GM12878 (cell line): ENCODE measurements at places on chromosomes 2 and 18.

- no peak for DNase-seq
Observed at GRCh38 chr2:42297322-42297936, 63.6 kb downstream of the COX7A2L start.

DNA sequence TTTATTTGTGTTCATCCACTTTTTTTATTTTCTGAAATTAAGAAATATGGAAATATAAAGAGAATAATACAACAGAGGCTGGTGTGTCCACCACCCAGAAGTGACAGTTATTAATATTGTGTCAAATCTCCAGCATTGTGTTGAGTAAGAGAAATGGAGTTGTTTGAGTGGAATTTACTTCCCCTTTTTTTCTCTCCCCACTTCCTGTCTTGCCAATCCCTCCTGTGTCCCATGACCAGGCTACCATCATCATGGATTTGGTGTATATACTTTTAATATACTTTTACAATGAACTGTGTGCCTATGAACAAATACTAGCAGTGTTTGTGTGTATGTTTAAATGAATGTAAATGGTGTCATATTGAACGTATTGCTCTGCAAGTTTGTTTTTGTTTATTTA, 276.9 kb upstream of the SKOR2 start:
- DNase-seq = no peak

- no peak for DNase-seq
Observed at GRCh38 chr2:71348302-71348701, 16.7 kb downstream of the ZNF638 start.

DNA sequence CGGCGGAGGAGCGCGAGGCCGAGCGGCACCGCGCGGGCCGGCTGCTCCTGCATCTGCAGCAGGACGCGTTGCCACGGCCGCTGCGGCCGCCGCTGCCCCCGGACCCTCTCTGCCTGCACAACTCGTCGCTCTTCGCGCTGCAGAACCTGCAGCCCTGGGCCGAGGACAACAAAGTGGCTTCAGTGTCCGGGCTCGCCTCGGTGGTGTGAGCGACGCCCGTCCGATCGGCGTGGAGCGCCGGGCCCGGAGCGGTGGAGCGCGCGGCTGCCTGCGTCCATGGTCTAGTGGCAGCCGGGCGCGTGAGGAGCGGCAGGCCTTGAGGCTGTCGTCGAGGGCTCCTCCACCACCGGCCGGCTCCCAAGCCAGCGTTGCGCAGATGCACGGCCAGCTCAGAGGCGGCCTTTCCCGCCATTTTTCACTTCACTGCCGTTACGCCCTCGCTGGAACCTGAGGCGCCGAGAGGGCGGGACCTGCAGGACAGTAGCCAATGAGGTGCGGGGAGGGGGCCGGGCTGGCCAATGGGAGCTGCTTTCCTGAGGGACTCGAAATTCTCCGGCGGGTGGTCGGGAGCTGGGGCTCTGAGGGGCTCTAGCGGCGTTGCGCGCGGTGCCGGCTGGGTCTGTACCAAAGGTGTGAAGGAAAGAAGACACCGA, 1.9 kb downstream of the TLX2 start:
- DNase-seq = no peak

DNA sequence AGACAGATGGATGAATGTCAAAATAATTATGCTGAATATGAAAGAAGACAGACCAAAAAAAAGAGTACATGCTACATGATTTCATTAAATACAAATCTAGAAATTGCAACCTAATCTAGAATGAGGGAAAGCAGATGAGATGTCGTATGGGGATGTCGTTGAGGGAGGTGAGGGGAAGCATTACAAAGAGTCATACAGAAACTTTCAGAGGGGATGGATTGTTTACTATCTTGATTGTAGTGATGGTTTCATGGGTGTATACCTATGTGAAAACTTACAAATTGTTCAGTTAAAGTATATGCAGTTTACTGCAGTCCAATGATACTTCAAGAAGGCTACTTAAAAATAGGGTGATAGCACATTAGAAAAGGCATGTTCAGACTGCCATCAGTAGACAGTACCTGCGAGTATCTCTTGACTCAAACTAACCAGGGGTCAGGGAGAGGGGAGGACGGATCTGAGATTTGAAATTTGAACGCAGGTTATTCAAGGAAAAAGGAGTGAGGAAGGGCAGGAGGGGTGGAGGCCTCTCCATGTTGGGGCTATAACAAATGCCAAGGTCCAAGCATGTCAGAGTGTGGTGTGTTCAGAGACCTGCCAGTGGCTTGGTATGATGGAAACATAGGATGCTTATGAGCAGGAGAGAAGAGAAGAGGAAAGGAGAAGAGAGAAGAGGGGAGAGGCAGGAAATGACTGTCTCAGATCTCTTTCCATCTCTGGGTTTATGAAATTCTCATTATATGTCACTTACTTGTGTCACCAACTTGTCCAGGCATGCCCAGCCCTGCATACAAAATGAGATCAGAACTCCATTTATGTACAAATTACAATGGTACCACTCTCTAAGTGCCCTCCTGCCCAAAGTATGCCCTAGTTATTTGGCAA, 257.3 kb upstream of the CXCR4 start:
- DNase-seq = no peak

- no peak for DNase-seq
Observed at GRCh38 chr2:65485839-65486238, 53.4 kb upstream of the SPRED2 start.

DNA sequence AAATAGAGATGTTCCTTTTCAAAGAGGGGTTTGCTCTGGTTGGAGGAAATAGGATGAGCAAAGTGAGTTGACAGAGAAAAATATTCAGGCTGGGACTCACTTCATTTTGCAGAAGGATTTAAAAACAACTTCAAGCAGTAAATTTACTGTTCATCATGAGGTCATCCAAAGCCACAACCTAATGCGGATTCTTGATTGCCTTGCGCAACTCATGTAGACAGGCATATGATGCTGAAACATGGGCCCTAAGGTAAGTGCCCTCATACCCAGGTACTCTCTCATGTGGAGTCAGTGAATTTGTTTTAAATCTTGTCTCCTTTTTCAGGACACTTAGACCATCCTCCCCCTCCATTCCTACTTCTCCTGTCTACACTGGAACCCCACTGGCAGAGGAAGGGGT, 51.9 kb upstream of the LYPD1 start:
- no peak for DNase-seq

- DNase-seq = no peak
Observed at GRCh38 chr2:237652181-237652580, 24.8 kb downstream of the LRRFIP1 start.

GRCh38 chr2:63424329-63425078, 163.8 kb downstream of the WDPCP start:
- DNase-seq = no peak

DNA sequence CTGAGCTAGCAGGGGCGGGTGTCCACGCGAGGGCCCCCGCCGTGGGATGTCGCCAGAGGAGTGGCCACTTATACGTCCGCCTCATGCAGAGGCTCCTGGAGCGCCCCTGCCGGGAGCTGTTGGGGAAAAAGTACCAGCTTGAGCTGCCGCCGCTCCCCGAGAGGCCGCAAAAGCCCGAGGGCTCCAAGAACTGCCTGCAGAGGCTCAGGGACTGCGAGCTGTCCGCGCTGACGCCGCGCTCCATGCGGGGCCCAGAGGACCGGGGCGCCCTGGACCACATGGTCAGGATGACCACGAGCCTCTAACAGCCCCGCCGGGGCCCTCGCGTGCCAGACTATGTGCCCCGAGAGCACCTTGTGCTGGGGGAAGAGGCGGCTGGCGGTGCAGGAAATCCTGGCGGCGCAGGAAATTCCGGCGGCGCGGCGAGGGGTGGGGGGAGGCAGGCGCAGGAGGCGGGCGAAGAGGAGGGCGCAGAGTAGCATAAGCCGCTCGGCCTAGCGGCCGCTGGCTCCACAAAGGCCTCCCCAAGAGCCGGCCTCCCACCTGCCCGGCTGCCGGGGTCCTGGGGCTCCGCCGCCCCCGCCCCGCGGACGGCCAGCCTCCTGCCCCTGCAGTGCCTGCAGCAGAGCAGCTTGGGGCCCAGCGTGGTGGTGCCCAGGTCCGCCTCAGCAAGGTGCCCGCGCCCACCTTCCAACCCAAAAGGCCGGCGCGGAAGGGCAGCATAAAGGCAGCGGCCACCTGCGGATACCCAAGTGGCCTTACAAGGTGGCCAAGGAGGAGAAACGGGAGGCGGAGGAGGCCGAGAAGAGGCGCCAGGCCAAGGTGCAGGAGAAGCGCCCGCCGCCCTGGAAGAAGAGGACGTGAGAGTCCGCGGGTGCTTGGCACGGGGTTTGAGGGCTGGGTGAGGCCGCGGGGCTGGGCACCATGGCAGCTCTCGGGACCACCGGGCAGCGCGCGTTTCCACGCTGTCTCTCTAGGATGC, 42.1 kb upstream of the TRIM43B start:
- peak; percentile 20 for DNase-seq

GRCh38 chr2:33784488-33784887, 185.4 kb upstream of the FAM98A start:
- DNase-seq = no peak

DNA sequence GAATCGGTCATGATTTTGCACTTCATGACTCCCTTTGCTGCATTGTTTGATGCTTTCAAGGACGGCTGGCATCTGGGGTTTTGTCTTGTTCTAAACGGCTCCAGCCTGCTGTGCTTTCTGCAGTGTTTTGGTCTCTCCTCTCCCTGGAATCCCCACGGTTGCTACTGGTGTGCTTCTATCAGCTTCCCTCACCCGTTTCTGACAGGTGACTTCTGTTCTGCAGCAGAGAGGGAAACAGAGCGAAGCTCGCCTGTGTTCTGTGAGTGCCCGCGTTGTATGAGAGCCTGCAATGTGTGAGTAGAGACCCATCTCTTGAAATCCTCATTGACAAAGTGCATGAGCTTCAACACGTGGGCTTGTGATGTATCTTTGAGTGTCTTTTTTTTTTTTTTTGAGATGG, 102.8 kb downstream of the DCDC2C start:
- no peak for DNase-seq

- DNase-seq = no peak
Observed at GRCh38 chr2:63876311-63876710, 34.6 kb downstream of the UGP2 start.

- DNase-seq = no peak
Observed at GRCh38 chr2:146826388-146826787, 1018.4 kb upstream of the ACVR2A start.

GRCh38 chr18:44198612-44199284, 481.9 kb upstream of the SETBP1 start:
- no peak for DNase-seq

DNA sequence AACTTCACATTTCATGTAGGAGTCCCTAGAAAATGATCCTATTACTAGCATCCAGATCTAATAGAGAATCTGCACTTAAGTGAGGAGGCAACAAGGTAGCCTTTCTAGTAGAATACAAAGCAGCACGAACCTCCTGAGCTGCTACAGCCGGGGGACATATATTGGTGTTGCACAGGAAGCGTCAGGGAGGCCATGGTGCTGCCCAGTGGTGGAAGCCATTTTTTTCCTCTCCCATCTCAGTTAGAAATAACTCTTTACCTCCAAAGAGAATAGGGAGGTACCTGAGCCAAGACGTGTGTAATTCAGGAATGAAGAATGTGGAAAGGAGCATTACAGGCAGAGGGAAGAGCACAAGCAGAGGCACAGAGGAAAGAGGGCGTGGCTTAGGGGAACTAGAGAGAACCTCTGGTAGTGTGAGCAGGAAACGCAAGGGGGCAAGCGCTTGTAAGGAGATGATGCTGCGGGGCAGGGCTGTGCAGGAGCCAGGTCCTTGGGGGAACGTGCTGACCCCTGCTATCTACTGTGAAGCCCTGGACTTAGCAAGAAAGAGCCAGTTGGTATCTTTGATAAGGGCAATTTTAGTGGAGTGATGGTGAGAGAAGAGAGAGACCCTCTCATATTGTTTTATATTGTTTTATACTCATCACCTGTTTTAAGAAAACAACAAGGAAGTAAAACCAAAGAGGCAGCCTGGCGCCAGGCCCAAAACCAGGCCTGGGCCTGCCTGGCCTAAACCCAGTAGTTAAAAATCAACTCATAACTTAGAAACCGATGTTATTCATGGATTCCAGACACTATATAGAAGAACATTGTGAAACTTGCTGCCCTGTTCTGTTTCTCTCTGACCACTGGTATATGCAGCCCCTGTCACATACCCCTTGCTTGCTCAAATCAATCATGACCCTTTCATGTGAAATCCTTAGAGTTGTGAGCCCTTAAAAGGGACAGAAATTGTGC, 50.0 kb upstream of the TTC39C start:
- DNase-seq = no peak

DNA sequence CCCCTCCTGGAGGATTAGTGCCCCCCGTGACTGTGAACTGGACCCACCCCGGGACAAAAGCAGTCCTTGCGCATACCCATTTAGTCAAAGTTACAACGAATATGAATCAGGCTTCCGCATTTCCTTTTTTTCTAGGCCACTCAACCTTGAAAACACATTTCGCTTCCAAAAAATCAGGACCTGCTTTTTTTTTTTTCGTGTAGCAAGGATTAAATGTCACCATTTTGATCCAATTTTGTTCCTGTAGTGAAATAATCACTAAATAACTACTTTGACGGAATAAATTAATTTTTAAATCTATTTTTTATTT, 464 bp upstream of the FTCDNL1 start:
- no peak for DNase-seq

- DNase-seq = no peak
Observed at GRCh38 chr2:181396256-181397123, 60.7 kb upstream of the ITGA4 start.

DNA sequence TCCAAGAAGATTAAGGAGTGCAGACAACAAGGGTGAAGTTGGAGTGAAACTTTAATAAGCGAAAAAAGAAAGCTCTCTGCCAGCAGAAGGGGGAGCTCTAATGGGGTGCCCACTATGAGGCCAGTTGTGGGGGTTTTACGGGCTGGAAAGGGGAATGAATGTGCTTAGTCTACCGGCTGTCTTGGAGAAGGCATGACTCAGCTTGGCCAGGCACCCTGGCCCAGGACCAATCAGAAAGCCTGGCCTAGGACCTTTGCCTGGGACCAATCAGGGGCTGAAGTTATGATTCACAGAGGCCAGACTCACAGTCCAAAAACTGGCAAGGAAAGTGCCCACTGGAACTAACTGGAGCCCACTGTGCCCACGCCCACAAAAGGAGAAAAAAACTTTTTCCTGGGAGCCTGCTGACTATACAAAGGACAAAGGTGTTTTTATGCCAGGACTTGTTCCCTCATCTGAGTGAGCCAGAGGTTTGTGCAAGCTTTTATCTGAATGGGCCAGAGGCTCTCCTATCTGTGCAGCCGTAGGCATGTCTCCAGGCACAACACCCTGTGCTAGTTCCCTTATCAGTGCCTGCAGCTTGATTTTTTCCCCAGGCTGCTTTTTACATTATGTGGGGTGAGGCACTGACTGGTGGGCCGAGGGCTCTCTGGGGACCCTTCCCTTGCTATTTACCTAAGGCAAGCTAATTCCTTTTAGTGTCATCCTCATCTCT, 18.6 kb downstream of the CMPK2 start:
- no peak for DNase-seq
